ENCODE measurements at places on chromosomes 12 and 14. TPM values are rescaled to one million over a fixed set of nuclear protein-coding genes. Genes with fewer than 3 reads are reported as not detected.

Gene FBLN5
- total RNA-seq, result 2.4 TPM

Gene CLEC9A
- not detected for total RNA-seq

Gene TMEM179
- 3.8 TPM for total RNA-seq

Gene NOVA1
- 4.2 TPM for total RNA-seq

Gene AICDA
- not detected for total RNA-seq

Gene KRT85
- not detected for total RNA-seq

Gene ASCL1
- total RNA-seq, result not detected

Gene CABP1
- total RNA-seq, result not detected

Gene TARBP2
- total RNA-seq, result 34.6 TPM

Gene TAS2R30
- total RNA-seq, result 1.4 TPM

Gene SERPINA1
- 0.07 TPM for total RNA-seq

Gene ANO2
- total RNA-seq, result not detected

Gene DICER1
- total RNA-seq, result 32.8 TPM

Gene KRT75
- total RNA-seq, result not detected

Gene UTP20
- 31.7 TPM for total RNA-seq

Gene DDX54
- total RNA-seq, result 54.5 TPM

Gene FAM181A
- total RNA-seq, result not detected

Gene PRH2
- total RNA-seq, result not detected

Gene PTHLH
- 3.1 TPM for total RNA-seq

Gene ANKS1B
- total RNA-seq, result 0.10 TPM

Data from NCI-H460 (cell line).